ENCODE measurements at places on chromosomes 7 and 10.

- DNase-seq: no peak
These were observed 59.8 kb upstream of the TES start for GRCh38 chr7:116150588-116150987.

DNA sequence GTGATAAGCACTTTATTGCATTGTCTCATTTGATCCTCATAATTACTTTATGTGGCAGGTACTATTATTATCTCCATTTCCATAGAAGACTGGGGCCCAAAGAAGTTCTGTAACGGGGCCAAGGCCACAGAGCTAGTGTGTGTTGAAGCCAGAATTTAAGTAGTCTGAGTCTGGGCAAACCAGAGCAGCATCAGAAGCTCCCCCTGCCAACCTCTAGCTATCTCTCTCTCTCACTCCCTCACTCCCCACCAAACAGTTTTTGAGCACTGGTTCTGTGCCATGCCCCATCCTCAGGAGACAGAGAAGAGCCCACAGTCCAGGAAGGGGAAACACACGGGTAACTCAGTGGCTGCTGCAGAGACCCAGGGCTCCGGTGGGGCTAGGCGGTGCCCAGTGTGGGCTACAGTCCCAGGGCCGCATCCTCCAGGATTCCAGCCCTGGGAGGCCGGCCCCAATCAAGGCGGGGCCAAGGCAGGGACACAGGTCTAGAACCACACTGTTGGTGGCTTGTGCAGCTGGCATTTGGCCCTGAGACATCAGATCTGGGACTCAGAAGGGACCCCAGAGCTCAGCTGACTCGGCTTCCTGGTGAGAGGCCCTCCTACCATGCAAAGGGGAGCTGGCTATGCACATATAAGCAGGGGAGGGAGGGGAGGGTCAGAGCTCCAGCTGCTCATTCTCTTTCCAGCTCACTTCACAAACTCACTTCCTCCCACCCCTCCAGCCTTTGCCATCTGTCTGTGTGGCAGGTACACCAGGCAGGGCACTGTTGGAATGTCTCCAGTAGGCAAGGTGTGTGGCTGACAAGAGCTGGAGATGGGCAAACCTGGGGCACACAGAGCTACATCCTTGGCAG, 34.4 kb downstream of the COL13A1 start:
- no peak for DNase-seq

DNA sequence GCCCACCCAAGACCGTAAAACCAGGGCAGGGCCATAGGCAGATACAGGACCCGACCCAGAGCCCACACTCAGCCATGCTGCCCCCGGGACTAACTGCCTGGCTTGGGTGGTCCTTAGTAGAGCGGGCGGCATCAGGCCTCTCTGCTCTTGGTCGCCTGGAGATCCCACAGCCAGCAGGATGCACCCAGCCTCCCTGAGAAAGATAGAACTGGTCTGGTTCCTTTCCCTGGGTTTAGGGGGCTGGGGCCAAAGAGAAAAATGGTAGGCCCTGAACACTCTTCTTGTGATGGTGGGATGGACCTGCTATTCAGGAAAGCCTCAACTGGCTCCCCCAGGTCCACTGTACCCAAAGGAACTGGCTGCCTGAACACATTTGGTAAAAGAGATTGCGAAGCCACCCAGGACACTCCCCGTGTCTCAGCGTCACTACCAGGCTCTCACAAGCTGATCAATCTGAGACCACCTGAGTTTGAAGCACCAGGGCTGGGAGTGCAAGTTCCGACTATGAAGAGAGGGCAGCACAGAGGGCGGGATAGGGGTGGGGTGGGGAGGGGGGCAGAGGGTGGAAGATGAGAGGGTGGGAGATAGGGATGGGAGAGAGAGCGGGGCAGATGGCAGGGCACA, 591.5 kb downstream of the DNAJB6 start:
- DNase-seq: no peak

- no peak for DNase-seq
These were observed 188.1 kb upstream of the PDE1C start for GRCh38 chr7:32258265-32258664.

GRCh38 chr7:148173369-148173768, 417.2 kb upstream of the C7orf33 start:
- DNase-seq: no peak

GRCh38 chr10:80158598-80159127, 26.1 kb downstream of the PLAC9 start:
- DNase-seq: no peak

GRCh38 chr7:94031865-94032264, 27.7 kb upstream of the BET1 start:
- DNase-seq: no peak

DNA sequence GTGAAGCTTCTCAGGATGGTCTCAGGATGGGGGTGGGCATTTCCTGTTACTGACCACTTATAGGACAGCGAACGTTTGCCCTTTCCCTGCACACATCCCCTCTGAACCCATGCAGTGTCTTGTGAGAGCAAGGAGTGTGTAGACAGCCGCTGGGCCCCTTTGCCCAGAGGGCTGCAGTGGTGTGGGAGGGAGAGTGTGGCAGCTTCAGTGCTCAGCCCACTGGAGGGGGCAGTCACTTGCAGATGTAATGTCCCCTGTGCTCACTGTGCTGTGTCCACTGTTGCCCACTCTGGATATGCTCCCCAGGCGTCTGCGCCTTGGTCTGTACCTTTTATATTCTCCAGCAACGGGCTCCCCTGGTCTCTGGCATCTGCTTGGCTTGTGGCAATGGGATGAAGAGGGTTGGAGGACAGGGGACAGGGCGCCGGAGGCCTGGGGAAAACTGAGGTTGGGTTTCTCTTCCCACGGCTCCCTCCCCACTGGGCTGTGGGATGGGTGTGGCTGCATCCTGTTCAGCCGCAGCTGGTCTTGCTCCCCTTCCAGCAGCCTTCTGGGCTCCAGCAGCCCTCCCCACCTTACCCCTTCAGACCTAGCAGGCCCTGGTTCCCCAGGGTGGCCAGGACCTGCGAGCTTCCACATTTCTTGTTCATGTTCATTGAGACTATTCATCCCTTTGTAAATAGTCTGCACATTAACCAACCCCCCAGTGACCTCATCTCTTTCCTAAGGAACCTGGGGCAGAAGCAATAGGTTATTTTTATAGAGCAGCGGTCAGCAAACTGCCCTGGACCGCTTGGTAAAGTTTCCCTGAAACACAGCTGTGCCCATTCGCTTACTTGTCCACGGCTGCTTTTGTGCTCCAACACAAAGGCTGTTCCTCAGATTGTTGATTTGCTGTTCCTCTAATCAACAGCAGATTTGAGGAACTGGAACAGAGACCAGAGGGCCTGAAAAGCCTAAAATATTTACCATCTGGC, 6.1 kb downstream of the ZNF789 start:
- no peak for DNase-seq

- no peak for DNase-seq
These were observed 9.6 kb upstream of the PDCD4 start for GRCh38 chr10:110861930-110862649.

DNA sequence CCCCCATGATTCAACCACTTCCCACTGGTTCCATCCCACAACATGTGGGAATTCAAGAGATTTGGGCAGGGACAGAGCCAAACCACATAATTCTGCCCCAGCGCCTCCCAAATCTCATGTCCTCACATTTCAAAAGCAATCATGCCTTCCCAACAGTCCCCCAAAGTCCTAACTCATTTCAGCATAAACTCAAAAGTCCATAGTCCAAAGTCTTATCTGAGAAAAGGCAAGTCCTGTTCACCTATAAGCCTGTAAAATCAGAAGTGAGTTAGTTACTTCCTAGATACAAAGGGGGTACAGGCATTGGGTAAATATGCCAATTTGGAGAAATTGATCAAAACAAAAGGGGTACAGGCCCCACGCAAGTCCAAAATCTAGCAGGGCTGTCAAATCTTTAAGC, 272.9 kb downstream of the MAGI2 start:
- DNase-seq: no peak

GRCh38 chr10:127215866-127216265, 19.5 kb upstream of the INSYN2A start:
- DNase-seq: no peak

DNA sequence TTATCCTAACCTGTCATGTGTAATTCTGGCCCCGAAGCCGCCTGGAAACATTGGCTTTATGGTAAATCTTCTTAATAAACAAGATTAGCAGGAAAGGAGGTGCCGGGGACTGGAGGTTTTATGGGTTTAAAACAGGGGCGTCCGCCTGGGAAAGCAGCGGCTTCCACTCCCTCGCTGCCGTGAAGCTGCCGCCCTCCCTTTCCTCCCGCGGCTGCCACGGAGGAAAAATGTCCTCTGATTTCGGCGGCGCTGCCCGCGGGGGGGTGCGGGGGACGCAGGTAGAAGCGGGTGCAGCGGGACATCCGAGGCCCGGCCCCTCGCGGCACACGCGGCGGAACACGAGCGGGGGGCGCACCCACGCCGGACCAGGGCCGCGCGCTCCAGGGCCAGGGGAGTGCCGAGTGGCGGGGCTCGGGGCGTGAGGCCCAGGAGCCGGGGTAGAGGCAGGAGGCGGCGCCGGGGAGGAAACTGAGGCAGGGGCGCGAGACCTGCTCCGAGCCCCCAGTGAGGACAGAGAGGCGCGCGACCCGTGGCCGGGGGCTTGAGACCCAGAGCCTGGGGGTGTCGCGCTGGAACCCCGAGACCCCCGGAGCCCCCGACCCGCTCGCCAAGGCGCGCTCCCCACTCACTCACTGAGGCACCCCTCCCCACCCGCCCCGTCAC, 993 bp downstream of the PTPRN2 start:
- no peak for DNase-seq

- DNase-seq: no peak
These were observed 65.9 kb upstream of the HECTD2 start for GRCh38 chr10:91344117-91344856.

GRCh38 chr10:13016426-13016825, 14.9 kb upstream of the CCDC3 start:
- no peak for DNase-seq

DNA sequence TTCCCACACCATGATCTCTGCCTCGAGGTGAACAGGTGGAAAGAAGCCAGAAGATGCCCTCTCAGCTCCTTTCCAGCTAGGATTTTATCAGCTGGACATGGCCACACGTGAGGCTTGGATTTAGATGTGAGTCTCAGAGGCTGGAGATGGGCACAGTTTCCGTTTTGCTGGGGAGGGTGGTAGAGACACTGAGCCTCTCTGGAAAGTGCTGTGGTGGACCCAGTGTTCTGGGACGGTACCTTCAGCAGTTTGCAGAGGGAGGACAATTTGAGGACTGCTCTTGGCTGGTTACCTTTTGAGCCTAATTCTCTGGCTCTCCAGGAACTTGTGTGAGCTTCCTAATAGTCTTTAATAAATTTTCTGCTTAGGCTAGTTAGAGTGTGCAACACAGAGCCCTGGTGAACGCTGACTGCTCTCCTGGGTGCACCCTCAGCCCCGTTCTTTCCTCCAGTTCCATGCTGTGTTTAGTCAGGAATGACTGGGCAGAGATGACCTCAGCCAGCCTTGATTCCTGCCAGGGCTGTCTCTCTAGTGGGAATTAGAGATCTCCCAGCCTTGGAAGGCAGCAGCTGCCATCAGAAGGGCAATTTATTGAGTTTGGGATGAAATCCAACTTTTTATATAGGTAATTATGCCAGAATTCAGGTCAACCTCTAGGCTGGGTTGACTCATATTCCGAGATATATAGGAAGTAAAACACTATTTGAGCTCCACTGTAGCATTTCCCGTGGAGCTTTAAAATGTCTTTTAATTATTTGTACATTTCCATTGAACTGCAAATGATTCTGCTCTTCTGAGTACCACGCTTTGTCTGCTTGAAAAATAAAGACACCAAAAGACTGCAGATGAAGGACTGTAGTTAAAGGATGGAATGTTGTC, 103.9 kb downstream of the GATA3 start:
- DNase-seq: no peak

GRCh38 chr7:157234271-157234670, 95.5 kb downstream of the UBE3C start:
- DNase-seq: no peak

- DNase-seq: no peak
These were observed 24.6 kb upstream of the MKLN1 start for GRCh38 chr7:131302876-131303707.

DNA sequence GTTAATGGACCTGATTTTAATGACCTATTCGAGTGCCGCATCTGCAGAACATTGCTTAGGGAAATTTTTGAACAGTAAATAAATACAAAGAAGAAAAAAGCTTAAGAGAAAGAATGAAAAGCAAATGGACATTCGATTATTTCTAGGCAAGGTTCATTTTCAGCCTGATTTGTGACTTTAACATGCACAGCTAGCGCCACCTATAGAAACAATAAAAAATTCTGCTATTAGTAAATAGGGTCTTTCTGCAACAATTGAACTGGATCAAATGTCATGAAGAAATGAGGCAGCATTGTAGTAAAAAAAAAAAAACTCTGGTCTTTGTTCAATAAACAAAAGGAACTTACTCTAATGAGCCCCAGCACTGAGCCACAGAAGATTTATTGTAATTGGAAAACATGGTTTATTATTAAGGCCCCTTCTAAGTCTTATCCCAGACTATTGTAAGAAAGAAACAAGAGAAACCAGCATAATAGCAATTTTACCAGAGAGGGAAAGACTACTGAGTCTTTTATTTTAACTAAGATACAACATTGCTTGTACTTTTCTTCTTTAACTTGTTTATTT, 41.4 kb upstream of the GHITM start:
- DNase-seq: no peak

DNA sequence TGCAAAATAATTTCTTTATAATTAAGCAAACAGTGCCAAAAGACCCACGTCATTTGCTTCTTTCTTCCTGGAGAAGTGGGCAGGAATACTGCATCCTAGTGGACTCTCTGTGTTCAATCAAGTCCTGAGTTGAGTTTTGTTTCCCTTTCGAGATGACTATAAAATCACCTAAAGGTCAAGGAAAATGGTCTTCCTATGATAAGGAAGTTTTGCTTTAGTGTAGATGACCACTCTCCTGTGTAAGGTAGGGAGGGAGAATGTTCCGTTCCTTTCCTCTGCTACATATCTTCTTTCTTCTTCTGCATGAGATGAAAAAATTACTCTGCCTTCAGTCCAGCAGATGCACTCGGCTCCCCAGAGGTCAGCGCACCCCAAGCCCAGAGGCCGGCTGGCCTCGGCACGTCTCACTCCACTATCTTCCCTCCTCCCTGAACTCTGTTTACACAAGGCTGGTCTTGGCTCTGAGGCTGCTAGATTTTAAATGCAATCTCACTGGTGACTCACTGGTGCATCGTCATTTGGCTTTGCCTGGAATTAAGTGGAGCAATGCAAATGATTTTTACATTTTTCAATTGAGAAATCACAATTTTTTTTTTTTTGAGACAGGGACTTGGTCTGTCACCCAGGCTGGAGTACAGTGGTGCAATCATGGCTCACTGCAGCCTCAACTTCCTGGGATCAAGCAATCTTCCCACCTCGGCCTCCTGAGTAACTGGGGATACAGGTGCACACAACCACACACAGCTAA, 18.6 kb upstream of the VDAC2 start:
- DNase-seq: no peak

GRCh38 chr7:158683541-158683940, 21.1 kb downstream of the NCAPG2 start:
- no peak for DNase-seq

- DNase-seq: no peak
These were observed 12.8 kb downstream of the SH3PXD2A start for GRCh38 chr10:103842605-103843004.
